SK-N-SH (cell line): ENCODE measurements at places on chromosomes 7 and 10. TPM values are rescaled to one million over a fixed set of nuclear protein-coding genes. Genes with fewer than 3 reads are reported as not detected.

- no peak overlapping the region for H3K4me3 ChIP-seq
- peak; percentile 71 for DNase-seq
- H3K27ac ChIP-seq, result no peak overlapping the region
- no peaks in the 10 kb centered on the region for H3K36me3 ChIP-seq
Measured at GRCh38 chr10:78211561-78212051, 177.9 kb downstream of the RPS24 start.

DNA sequence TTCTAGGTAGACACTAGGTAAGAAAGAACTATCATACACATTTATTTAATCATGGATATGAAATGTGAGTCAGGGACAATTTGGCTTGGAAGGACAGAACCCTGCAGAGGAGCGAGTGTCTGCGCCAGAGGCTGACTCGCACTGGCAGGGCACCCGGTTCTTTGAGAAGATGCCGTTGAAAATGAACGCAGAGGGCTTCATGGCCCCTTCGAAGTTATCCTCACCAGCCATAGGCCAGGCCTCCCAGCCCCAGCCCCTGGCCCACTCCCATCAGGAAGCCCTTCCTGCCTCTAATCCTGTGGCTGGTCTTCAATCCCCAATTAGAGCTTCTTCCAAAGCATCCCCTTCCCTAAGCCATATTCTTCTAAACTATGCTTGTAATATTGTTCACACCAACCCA lies 239.8 kb downstream of the TCERG1L start:
- DNase-seq, result no peak
- no peaks in the 10 kb centered on the region for H3K36me3 ChIP-seq
- no peak overlapping the region for H3K27ac ChIP-seq
- H3K27me3 ChIP-seq, result no peaks in the 10 kb centered on the region
- H3K4me1 ChIP-seq, result no peaks in the 10 kb centered on the region

GRCh38 chr10:129658376-129659072 lies 191.5 kb downstream of the MGMT start:
- no peaks in the 10 kb centered on the region for H3K36me3 ChIP-seq
- H3K27me3 ChIP-seq, result no peaks in the 10 kb centered on the region
- no peak for DNase-seq
- H3K4me1 ChIP-seq, result peaks cover 6% of the 10 kb centered on the region; the same call in 1 of the 2 replicates

GRCh38 chr7:96713037-96713436 lies 3.4 kb upstream of the SEM1 start:
- no peak overlapping the region for H3K27ac ChIP-seq
- DNase-seq, result no peak

DNA sequence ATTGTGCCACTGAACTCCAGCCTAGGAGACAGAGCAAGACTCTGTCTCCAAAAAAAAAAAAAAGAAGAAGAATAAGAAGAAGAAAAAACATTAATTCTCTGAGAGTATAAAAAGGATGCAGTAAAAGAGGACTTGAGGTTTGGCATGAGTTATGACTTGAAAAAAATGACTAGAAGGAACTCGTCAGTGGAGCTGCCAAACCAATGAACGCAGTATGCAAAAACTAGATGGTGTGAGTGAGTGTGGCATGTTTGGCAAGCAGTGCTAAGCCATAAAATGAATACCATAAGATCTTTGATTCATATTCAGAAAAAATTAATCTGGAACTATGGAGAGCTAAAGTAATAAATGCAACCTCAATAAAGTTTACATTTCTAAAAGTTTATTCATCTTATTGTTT lies 68.6 kb upstream of the MEOX2 start:
- H3K27me3 ChIP-seq, result no peaks in the 10 kb centered on the region
- H3K27ac ChIP-seq, result no peak overlapping the region
- no peak overlapping the region for H3K4me3 ChIP-seq
- no peaks in the 10 kb centered on the region for H3K36me3 ChIP-seq

DNA sequence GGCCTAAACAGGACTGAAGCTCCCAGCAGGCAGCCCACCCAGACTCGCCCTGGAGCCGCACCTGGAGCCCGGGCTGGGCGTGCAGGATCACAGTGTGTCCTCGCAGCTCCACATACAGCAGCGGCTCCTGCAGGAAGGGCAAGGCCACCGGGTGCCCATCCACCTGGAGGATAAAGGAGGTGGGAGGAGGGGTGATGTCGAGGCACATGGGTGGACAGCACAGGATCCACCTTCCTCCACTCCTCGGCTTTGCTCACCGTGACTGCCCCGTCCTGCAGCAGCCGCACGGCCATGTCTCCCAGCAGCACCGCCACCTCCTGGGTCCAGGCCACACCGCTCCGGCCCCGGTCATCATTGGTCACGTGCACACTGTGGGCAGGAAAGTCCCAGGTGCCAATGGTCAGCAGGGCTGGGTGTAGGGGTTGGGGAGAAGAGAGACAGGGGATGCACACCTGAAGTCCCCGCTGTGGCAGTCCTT lies 16.8 kb downstream of the ATP6V1F start:
- no peak overlapping the region for H3K4me3 ChIP-seq
- no peaks in the 10 kb centered on the region for H3K27me3 ChIP-seq
- DNase-seq, result no peak
- H3K27ac ChIP-seq, result no peak overlapping the region
- H3K4me1 ChIP-seq, result peaks cover 23% of the 10 kb centered on the region; the same call in 1 of the 2 replicates
- no peaks in the 10 kb centered on the region for H3K36me3 ChIP-seq

DNA sequence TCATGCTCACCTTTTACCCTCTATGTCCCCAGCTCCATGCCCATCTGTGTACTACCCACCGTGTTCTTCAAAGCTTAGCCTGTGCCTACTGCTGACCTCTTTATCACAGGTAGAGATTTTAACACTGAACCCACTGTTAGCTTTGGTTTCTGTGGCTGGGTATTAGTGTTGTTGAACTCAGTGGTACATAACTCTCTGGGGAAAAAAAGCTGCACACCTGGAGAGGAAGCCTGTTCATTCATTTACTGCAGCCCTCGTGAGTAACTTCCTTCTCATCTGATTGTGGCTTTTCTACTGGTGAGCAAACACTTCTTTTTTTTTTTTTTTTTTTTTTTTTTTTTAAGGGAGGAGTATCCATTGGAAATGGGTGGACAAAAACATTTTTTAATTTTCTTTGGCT lies 326.3 kb downstream of the CCSER2 start:
- H3K4me1 ChIP-seq, result no peaks in the 10 kb centered on the region
- H3K27me3 ChIP-seq, result no peaks in the 10 kb centered on the region
- H3K27ac ChIP-seq, result no peak overlapping the region
- no peak for DNase-seq
- no peaks in the 10 kb centered on the region for H3K36me3 ChIP-seq

DNA sequence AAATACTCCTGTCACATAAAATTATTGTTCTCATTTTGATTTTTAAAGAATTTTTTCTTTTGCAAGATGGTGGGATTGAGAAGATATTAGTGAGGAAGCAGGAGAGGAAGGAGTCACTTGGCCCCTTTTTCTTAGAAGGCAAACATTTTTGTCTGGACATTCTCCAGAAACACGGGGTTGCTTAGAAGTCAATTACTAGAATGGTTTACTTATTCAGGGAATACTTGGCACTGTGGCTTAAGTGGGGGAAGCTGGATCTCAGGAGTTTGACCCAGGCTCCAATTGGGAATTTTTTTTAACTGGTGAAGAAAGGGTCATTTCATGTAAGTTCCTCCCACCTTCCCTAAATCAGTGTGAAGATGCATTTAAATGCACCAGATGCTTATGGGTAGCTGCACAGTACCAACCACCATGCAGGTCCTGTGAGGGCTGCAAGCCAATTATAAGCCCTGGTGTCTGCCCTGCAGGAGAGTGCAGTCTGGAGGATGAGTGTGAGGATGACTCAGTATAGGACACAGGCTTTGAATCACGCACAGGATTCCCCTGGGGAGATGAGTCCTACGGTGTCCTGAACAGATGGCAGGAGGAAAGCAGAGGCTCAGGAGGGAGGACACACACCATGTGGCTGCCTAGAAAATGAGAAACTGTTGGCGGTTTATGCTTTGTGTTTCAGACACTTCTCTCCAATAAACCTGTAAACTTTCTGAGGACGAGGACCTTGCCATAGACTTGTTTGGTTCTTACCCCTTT lies 299.1 kb downstream of the PLXNA4 start:
- no peaks in the 10 kb centered on the region for H3K4me1 ChIP-seq
- no peaks in the 10 kb centered on the region for H3K27me3 ChIP-seq
- no peak for DNase-seq
- H3K36me3 ChIP-seq, result no peaks in the 10 kb centered on the region
- no peak overlapping the region for H3K4me3 ChIP-seq
- no peak overlapping the region for H3K27ac ChIP-seq

GRCh38 chr7:23020742-23021401 lies 6.9 kb upstream of the HYCC1 start:
- no peak overlapping the region for H3K27ac ChIP-seq
- peaks cover 22% of the 10 kb centered on the region for H3K27me3 ChIP-seq
- DNase-seq, result no peak
- no peaks in the 10 kb centered on the region for H3K4me1 ChIP-seq
- H3K4me3 ChIP-seq, result no peak overlapping the region
- H3K36me3 ChIP-seq, result no peaks in the 10 kb centered on the region

DNA sequence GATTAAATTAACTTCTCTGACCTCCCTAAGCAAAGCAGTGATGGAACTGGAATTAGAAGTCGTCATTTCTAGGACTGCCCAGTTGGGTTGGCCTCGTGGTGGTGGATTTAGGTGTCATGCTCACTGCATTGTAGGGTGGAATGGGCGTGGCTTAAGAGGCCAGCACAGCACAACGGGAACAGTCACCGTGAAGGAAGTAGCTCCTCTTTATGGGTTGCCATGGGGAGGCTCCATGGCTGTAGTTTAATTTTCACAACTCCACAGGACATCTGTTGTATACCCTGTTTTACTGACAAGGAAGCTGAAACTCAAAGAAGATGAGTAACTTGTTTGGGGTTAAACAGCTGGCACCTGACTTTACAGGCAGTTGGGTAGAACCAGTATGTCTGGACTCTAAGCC lies 208.3 kb downstream of the CELF2 start:
- no peak for DNase-seq
- no peak overlapping the region for H3K4me3 ChIP-seq
- no peaks in the 10 kb centered on the region for H3K36me3 ChIP-seq
- no peaks in the 10 kb centered on the region for H3K4me1 ChIP-seq

GRCh38 chr7:111029574-111030251 lies 61.2 kb upstream of the LRRN3 start:
- H3K4me1 ChIP-seq, result peaks cover 7% of the 10 kb centered on the region; the same call in 1 of the 2 replicates
- H3K36me3 ChIP-seq, result no peaks in the 10 kb centered on the region
- DNase-seq, result no peak
- H3K27ac ChIP-seq, result peak overlapping the region; percentile 69

GRCh38 chr7:81040496-81040895 lies 121.6 kb upstream of the SEMA3C start:
- no peak overlapping the region for H3K4me3 ChIP-seq
- DNase-seq, result no peak
- no peak overlapping the region for H3K27ac ChIP-seq
- no peaks in the 10 kb centered on the region for H3K36me3 ChIP-seq
- H3K27me3 ChIP-seq, result no peaks in the 10 kb centered on the region

GRCh38 chr7:36999626-37000485 lies 275.6 kb upstream of the AOAH start:
- H3K4me3 ChIP-seq, result no peak overlapping the region
- H3K27me3 ChIP-seq, result no peaks in the 10 kb centered on the region
- H3K4me1 ChIP-seq, result no peaks in the 10 kb centered on the region

- H3K4me3 ChIP-seq, result no peak overlapping the region
- H3K4me1 ChIP-seq, result peaks cover 25% of the 10 kb centered on the region; the same call in 1 of the 2 replicates
- H3K36me3 ChIP-seq, result no peaks in the 10 kb centered on the region
- H3K27me3 ChIP-seq, result no peaks in the 10 kb centered on the region
- peak; percentile 60 for DNase-seq
Measured at GRCh38 chr10:24383681-24384106, 174.8 kb downstream of the KIAA1217 start.

DNA sequence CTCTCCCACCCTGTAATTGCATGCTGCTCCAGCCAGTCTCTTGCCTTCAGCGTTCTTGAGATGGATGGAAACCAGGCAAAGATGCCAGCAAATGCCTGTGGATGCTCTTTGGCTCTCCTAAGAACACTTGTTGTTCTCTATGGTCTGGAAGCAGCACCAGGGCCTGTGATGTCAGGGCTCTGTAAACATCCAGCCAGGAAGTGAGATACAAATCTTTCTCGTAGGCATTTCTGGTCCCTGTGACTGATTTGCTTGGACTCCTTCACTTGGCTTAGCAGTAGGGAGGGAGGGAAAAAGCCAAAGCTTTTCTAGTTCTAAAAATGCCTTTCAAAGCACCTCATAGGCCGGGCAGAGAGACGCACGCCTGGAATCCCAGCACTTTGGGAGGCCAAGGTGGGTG lies 201.3 kb downstream of the REEP3 start:
- no peak overlapping the region for H3K4me3 ChIP-seq
- H3K27me3 ChIP-seq, result no peaks in the 10 kb centered on the region
- peaks cover 38% of the 10 kb centered on the region for H3K4me1 ChIP-seq
- H3K27ac ChIP-seq, result peak overlapping the region; percentile 58
- H3K36me3 ChIP-seq, result no peaks in the 10 kb centered on the region

DNA sequence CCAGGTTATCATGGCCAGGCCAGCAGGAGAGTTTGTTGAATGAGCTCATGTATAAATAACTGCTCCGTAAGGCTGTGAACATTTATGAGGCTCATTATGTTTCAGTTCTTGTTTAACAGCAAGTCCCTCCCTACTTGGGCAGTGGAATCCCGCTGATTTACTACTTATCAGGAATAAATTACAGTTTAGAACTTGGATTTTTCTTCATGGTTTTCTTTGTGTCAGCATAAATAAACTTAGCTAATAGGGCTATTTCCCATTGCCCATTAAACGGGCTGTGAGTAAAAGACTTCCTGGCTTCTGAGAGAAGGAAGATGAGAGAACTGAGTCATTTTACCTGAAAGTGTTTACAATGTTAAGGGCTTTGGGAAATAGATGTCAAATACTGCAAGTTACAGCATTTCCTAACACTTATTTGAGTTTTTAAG lies 701.6 kb upstream of the ANKRD30A start:
- H3K4me1 ChIP-seq, result no peaks in the 10 kb centered on the region
- H3K36me3 ChIP-seq, result no peaks in the 10 kb centered on the region
- no peak overlapping the region for H3K4me3 ChIP-seq
- no peak overlapping the region for H3K27ac ChIP-seq
- DNase-seq, result no peak
- no peaks in the 10 kb centered on the region for H3K27me3 ChIP-seq

- no peaks in the 10 kb centered on the region for H3K27me3 ChIP-seq
- no peaks in the 10 kb centered on the region; the same call in 1 of the 2 replicates for H3K4me1 ChIP-seq
- H3K27ac ChIP-seq, result no peak overlapping the region
- H3K4me3 ChIP-seq, result no peak overlapping the region
Measured at GRCh38 chr7:6616854-6617643, 1.6 kb downstream of the ZNF853 start.

GRCh38 chr10:106216085-106216484 lies 948.4 kb downstream of the SORCS1 start:
- no peaks in the 10 kb centered on the region for H3K27me3 ChIP-seq
- H3K4me1 ChIP-seq, result no peaks in the 10 kb centered on the region
- H3K36me3 ChIP-seq, result no peaks in the 10 kb centered on the region
- no peak for DNase-seq

GRCh38 chr7:17472939-17473338 lies 174.5 kb downstream of the AHR start:
- H3K27me3 ChIP-seq, result peaks cover 3% of the 10 kb centered on the region; the same call in 1 of the 2 replicates
- no peaks in the 10 kb centered on the region for H3K4me1 ChIP-seq
- H3K36me3 ChIP-seq, result no peaks in the 10 kb centered on the region

Gene RNF148
- not detected in 2 replicates for polyA plus RNA-seq

Gene CCDC172
- polyA plus RNA-seq, result not detected in 2 replicates

Gene CTAGE15
- polyA plus RNA-seq, result 0.07 TPM in 1 of 2 replicates, not detected in the other

Gene GJC3
- not detected in 2 replicates for polyA plus RNA-seq

Gene LRRC17
- 101 and 138 TPM in 2 replicates for polyA plus RNA-seq

Gene ASAH2
- 1.8 and 2.5 TPM in 2 replicates for polyA plus RNA-seq

Gene BMI1
- 15.5 and 18.4 TPM in 2 replicates for polyA plus RNA-seq

Gene SVOPL
- not detected in 2 replicates for polyA plus RNA-seq

Gene WDR86
- 1.0 and 2.5 TPM in 2 replicates for polyA plus RNA-seq

Gene TRUB1
- polyA plus RNA-seq, result 9.9 and 11.1 TPM in 2 replicates

Gene CHAT
- polyA plus RNA-seq, result 0.08 TPM in 1 of 2 replicates, not detected in the other
